Cerebellar nuclear complex (tissue), 1 donor: ENCODE measurements at places on chromosomes 6 and 20.
A peak's percentile ranks its signal among the peaks of the same experiment; 100 is the strongest.

- no peak for DNase-seq
These were observed 26.9 kb downstream of the FAM50B start for GRCh38 chr6:3876101-3876500.

DNA sequence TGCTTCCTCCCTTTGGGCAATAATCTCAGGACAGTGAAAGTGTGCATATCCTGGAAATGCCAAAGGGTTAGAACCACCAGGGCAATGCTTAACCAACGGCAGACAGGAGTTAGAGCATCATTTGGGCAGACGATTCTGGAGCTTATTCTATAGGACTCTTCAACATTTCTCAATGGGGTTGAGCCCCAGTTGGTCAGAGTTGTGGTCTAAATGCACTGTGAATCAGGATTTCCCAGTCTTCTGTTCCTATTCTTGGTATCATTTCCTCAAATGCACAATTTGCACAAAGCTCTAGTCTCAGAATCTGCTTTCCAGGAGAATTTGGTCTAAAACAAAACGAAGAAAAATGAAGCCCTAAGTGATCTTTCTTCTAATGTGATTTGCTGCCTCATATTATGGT, 389.6 kb upstream of the JAG1 start:
- no peak for DNase-seq

DNA sequence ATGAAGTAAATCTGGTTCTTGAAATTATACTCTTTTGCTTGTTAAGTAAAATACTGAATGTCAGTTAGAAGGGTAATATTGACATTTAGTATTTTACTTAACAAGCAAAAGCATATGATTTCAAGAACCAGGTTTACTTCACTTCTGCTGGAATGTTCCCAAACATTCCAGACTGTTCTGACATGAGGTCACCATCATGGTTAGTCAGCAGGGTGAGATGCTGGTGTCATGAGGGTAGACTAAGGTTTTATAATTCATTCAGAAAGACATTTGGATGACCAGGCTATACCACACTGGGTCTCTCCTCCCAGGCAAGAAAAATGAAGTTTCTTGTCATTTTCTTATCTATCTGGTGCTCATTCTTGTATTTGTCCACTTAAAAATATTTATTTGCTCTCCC, 414.4 kb upstream of the MMS22L start:
- DNase-seq = no peak

DNA sequence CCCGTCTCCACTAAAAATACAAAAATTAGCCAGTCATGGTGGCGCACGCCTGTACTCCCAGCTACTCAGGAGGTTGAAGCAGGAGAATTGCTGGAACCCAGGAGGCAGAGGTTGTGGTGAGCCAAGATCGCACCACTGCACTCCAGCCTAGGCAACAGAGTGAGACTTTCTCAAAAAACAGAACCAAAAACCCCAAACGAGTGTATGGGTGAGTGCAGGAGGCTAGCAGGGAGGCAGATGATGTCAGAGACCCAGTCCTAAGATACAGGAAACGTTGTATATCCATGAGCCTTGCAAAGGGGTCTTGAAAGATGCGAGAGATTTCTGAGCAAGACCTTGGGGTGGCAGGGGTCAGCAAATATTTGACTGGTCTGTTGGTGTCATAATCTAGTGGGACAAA, 136.2 kb downstream of the JARID2 start:
- no peak for DNase-seq

DNA sequence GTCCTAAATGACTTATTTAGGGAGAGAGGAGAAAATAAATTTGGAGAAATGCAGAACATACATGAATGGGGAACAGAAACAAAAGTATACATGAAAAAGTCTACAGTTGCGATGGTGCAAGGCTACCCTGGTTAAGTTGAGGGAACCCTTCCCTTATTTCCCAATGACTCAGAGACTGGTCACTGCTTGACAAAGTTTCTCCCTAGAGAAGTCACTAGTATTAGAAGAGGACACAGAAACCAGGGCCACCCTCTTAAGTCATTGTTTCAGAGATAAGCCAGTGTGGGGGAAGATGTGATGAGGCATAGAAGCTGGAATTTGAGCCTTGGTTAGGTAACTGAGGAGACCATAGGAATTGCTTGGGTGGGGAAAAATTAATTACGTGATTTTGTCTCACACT, 24.4 kb upstream of the EDN1 start:
- DNase-seq = no peak

- DNase-seq = no peak
These were observed 5.3 kb upstream of the PRR18 start for GRCh38 chr6:166313255-166314070.

GRCh38 chr6:142944124-142945048, 590 bp downstream of the HIVEP2 start:
- DNase-seq = no peak

DNA sequence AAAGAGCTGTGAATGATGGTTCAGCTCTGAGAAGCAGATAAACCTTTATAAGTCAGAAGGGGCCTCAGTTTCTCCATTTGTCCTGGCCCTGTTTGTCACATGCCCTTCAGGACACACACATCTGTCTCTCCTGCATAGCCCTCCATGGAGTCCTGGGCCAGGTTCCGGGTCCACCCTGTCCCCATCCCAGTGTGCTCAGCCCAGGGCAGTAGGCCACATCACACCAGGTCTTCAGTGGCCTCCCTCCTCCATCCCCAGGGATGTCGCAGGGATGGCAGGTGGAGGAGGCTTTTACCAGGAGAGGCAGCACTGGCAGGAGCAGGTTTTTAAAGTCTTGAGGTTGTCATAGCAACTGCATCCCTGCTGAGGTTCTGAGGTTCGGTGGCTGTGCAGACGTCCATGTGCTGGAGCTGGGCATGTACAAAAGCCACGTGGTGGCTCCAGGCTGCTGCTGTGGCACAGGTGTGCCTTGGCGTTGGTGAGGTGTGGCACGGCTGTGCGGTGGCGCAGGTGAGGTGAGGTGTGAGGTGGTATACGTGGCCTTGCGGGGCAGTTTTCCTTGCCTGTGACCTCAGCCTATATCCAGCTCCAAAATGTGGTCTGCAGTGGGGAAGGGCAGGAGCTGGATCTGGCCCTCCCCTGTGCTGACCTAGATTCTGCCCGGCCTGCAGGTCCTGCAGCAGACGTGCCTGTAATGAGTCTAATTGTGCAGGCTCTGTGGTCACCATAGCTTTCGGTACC, 8.0 kb upstream of the NPBWR2 start:
- peak; percentile 55 for DNase-seq

DNA sequence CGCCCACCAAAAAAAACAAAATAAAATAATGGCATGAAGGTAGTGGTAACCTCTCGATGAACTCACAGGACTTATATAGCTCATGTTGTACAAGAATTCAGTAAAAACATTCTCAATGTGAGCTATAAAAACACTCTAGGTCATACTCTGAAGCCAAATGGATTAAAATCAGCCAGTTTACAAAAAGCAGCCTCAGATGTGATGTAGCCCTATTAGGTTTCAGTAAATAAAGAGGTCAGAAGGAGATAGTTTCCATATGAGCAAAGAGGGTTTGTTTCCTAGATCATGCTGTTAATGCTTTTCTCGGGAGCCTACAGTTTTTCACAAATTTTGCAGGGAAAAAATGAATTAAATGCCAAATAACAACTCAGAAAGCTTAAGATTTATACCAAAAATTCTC, 319.5 kb upstream of the HSF2 start:
- DNase-seq = no peak

GRCh38 chr6:2940010-2940850, 31.1 kb downstream of the SERPINB6 start:
- no peak for DNase-seq

GRCh38 chr20:3092611-3093379, 8.3 kb upstream of the AVP start:
- no peak for DNase-seq

DNA sequence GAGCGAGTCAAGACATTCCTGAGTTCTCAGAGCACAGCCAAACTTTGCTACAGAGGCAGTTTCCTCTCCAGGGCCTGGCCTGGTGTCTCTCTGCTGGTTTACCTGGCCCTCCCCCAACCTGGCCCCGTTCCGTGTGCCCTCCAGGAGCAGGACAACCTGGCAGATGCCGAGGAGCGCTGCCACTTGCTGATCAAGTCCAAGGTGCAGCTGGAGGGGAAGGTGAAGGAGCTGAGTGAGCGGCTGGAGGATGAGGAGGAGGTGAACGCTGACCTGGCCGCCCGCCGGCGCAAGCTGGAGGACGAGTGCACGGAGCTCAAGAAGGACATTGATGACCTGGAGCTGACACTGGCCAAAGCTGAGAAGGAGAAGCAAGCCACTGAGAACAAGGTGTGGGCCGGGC, 39.5 kb downstream of the MYH7B start:
- no peak for DNase-seq

DNA sequence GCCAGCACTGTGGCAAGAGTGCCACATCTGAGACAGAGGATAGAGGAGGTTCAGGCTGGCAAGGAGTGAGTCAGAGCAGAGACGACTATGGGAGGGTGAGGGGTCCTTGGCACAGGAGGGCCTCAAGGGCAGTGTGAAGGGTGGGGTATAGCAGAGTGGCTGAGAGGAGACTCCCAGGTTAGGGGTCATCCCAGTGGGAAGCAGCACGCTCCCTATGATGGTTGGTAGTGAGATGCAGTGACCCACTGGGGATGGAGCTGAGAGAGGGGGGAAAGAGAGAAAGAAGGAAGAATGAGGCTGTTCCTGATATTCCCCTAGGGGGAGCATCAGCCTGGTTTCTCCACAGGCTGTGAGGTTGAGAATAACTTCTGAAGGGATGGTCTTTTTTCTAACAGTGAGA, 97.3 kb downstream of the INSM1 start:
- DNase-seq = no peak

DNA sequence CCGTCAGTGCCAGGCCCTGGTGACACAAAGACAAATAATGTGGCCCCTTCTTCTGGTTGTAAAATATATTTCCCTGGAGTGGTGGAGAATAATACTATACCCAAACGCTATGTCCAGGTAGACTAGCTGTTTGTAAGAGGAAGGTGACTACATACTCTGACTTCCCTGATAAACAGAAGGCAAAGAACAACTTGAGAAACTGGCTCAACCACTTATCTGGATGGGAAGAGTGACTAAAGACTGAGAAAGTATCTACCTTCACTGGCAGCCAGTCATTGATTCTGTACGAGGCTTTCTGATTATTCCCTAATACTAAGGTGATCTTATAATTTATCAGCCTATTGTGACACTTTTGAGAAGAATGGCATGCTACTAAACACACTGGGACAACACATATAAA, 569.7 kb downstream of the EPHA7 start:
- DNase-seq = no peak

DNA sequence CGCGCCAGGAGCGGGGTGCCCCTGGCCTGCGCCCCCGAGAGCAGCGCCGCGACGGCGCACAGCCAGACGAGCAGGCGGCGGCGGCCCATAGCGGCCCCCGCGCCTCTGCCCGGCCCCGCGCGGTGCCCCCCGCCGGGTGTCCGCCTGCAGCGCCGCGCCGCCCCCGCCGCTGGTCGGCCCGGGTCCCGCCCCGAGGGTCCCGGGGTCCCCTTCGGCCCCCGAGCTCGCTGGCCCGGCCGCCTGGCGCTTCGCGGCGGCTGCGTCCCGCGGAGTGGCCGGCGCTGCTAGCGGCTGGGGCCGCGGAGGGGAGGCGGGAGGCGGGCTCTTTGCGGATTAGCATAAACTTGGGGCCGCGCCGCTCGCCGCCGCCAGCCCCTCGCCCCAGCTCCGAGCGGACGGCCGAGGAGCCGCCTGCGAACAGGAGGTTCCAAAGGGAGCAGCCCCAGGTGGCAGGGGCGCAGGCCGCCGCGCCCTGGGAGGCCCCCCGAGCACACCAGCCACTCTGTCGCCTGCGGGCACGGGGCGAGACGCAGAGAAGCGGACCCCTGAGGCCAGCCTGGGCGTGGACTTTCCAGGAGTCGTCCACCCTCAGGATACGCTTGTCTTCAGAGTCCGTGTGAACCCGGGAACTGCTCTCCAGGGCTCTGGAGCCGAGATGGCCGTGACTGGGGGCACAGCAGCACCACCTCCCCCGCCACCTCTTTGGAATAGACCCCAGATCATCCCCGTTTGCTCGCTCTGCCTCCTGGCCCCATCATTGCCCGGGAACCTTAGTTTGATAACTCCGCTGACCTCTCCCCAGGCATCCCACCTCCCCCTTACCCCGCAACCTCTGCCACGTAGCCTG, at the start of gene EMILIN3:
EMILIN3 (minus strand) TSS at position 273 of the 847 bp plus-strand sequence; CDS start at position 89, 184 bp downstream.
- no peak for DNase-seq

DNA sequence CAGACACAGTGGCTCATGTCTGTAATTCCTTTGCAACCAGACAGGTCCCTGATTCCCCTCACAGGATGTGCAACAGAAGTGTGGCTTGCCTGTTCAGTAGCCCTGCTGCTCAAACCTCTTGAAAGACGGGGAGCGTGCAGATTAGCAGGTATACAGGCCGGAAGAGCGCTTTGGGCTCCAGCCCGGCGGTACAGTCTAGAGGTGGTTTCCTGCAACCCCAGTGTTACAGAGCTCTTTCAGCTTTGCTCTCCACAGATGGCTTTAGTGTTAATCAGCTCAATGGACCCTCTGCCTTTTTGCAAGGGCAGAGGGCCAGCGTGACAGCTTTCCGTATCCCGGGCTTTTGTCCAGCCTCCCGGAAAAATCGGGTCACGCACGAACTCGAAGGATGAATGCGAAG, 67.2 kb upstream of the TNFRSF21 start:
- peak; percentile 87 for DNase-seq
